ENCODE measurements at places on chromosomes 4 and X.

- no peak for DNase-seq
Observed at GRCh38 chr4:169195032-169195431, 75.7 kb downstream of the SH3RF1 start.

- no peak for DNase-seq
Observed at GRCh38 chrX:22399437-22400192, 126.9 kb downstream of the CBLL2 start.

DNA sequence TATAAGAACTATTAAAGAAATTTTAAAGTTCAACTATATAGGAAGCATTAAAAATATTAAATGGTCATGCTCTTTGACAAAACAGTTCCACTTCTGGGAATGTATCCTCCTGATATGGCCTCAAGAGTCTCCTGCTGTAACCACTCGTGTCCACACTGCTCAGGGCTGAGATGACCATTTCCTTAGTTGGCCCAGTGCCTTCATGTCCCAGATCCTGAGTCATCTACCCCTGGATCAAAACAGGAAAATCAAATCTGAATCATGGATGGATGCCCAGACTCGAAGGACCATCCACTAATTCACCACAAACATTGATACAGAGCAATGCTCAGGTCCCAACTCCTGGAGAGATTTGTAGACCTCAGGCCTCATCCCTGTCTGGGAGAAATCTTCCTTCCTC lies 44.7 kb downstream of the GPRASP3 start:
- no peak for DNase-seq

- DNase-seq, result no peak
Observed at GRCh38 chrX:46965125-46965758, 53.0 kb downstream of the JADE3 start.

- DNase-seq, result no peak
Observed at GRCh38 chr4:83281307-83281706, 3.3 kb downstream of the COQ2 start.

DNA sequence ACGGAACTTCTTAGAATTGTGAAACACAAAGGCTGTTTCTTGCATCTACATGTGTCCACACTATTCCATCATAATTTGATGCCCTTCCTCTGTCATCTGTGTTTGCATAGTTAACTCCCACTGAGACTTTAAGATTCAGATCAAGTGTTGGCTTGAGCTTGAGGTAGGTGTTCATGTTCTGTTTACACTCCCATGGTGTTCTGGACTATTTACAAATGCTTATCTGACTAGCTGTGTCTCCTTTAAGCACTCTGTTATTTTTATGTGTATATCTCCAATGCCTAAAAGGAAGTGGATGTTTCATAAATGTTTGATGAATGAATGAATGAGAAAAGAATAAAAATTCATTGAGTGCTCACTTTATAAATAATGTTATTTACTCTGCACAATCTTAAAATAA lies 622.7 kb downstream of the RAB28 start:
- DNase-seq, result no peak

GRCh38 chrX:68718443-68718820 lies 71.0 kb downstream of the STARD8 start:
- no peak for DNase-seq

DNA sequence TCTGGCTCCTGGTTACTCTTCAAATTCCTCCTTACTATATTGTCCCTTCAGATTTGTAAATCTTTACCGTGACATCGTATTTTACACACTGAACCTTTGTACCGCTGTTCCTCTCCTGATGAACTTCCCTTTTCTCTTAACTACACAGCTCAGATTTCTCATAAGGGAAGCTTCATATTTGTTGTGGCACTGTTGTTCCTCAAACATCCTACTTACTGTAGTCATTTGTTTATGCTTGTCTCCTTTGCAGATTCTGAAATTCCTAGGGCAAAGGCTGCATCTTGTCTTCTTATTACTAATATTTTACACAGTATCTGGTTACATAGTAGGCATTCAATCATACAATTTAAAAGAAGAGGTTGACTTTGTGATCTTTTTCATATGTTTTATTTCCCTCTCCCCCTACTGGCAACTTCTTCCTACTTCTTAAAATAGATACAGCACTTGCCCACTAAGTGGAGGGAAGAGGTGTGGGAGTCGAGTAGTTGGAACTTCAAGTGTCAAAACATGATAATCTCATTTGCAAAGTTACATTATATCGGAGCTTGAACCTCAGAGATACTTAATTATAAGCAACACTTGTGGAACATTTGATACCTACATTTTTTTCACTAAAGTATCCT lies 50.0 kb downstream of the TET2 start:
- no peak for DNase-seq

DNA sequence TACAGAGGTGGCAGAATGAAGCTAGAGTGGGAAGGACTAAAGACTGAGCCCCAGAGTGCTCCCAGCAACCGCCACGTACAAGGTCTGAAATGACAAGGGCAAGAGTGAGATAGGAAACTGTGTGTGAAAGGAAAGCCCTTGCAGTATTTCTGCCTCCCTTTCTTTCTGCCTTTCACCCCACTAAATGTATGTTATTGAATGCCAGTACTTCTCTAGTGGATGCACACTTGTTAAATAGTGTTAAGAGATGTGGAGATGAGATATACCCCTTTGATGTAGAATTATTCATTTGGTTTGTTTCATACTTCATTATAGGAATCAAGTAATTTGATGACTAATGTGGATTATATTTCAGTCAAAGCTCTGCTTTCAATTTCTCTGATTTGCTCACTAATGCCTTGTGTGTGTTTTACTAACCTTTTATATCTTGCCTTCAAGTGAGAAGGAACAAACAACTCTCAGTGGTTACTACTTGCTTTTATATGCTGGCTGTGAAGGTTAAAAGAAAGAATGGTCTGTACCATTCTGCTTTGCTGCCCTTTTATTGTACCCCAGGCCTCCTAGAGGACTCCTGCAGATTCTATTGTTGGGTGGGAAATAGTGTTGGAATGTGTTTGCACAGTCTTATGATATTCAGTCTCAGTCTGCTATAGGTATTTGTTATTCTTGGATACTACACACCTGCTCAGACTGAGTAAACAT lies 8.0 kb upstream of the ANXA3 start:
- no peak for DNase-seq

- peak; percentile 28 for DNase-seq
Observed at GRCh38 chrX:68732906-68733493, 85.5 kb downstream of the STARD8 start.

- no peak for DNase-seq
Observed at GRCh38 chr4:7910952-7911578, 28.6 kb downstream of the AFAP1 start.

- no peak for DNase-seq
Observed at GRCh38 chr4:146654687-146655520, 16.2 kb downstream of the POU4F2 start.

DNA sequence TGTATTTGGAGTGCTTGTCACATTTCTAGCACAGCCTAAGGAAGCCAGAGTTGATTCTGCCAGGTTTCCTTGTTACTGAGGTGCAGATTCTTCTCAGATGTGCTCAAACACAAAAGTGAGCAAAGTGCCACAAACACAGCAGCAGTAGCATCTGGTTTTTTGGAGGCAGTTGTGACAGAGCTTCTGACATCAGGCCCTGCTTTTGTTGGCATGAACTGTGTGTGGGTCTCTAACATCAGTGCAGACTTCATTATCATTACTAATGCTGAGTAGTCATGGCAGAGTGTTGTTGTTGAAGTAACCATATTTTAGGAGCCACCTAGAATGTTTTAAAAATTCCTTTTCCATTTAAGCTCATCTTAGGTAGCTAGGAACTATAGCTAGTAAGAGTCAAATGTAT lies 656.6 kb downstream of the ANKRD50 start:
- DNase-seq, result no peak

DNA sequence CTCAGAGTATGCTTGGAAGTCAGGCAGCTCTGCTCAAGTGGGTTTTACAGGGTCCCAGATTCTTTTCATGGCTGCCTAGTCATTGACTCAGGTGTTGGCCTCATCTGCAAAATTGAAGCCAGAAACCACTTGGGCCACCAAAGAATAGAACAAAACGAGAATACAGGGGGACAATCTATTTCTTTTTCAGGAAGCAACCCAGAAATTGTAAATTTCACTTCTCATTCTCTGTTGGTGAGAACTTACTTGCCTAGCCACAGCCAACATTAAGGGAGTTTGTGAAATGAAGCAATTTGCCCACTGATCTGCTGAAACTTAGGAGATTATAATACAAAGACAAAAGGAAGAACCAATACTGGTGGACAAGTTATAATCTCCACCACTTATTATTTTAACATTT lies 8.6 kb upstream of the TKTL2 start:
- DNase-seq, result no peak

Measured in stimulated activated CD8-positive, alpha-beta memory T cell treated with anti-CD3 and anti-CD28 coated beads, Interleukin-7, amount 100 ng/mL, for 1 hour (primary cell).